ENCODE measurements at places on chromosomes 3 and 15.

GRCh38 chr3:59302442-59302841 lies 252.6 kb upstream of the CFAP20DC start:
- DNase-seq, result no peak
- no peak overlapping the region for H3K4me3 ChIP-seq
- H3K4me1 ChIP-seq, result peaks cover 12% of the 10 kb centered on the region
- H3K27ac ChIP-seq, result no peak overlapping the region
- no peaks in the 10 kb centered on the region for H3K36me3 ChIP-seq

- no peaks in the 10 kb centered on the region for H3K4me1 ChIP-seq
- peaks cover 93% of the 10 kb centered on the region for H3K36me3 ChIP-seq
- H3K27ac ChIP-seq, result no peak overlapping the region
- no peak overlapping the region for H3K4me3 ChIP-seq
These were observed 105.7 kb downstream of the SNRPN start for GRCh38 chr15:25060472-25060803.

DNA sequence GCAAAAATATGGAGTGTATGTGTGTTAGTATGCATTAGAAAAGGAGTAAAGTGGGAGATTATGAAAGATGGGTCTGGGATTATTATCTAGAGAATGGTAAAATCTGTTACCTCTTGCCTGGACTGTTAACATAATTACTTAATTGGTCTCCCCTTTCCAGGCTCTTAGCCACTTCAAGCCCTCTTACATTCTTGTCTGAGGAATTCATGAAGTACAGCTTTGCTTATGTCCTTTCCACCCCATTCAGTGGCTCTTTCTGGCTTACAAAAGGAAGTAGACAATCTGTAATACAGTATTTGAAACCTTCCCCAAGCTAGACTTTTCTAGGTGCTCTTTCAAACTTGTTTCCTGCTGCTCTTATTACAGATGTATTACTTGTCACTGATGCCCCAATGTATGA lies 129.8 kb downstream of the MBNL1 start:
- peak overlapping the region; percentile 50 for H3K27ac ChIP-seq
- no peaks in the 10 kb centered on the region for H3K27me3 ChIP-seq
- peaks cover 56% of the 10 kb centered on the region for H3K36me3 ChIP-seq
- no peak overlapping the region for H3K4me3 ChIP-seq
- peaks cover 56% of the 10 kb centered on the region for H3K4me1 ChIP-seq

DNA sequence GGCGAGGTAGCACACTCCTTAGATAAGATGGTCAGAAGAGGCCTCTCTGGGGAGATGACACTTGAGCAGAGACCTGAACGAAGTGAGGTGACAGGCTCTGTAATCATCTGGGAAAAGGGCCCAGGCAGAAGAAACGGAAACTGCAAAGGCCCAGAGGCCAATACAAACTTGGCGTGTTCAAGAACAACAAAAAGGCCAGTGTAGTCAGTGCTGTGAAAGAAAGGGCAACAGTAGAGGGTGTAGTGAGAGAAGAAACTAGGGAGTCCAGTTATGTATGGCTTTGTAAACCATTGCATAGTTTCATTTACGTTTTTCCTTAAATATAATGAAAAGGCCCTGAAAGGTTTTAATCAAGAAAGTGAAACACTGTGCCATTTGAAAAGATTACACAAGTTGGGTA lies 31.8 kb downstream of the PLD1 start:
- no peak overlapping the region for H3K4me3 ChIP-seq
- H3K36me3 ChIP-seq, result no peaks in the 10 kb centered on the region
- H3K4me1 ChIP-seq, result no peaks in the 10 kb centered on the region
- H3K27me3 ChIP-seq, result peaks cover 10% of the 10 kb centered on the region
- DNase-seq, result no peak
